SJCRH30 (cell line): ENCODE measurements at places on chromosomes 7 and 10. TPM values are rescaled to one million over a fixed set of nuclear protein-coding genes. Genes with fewer than 3 reads are reported as not detected.

GRCh38 chr7:155973451-155973997 is 161.3 kb upstream of the SHH start:
- no peak for DNase-seq

DNA sequence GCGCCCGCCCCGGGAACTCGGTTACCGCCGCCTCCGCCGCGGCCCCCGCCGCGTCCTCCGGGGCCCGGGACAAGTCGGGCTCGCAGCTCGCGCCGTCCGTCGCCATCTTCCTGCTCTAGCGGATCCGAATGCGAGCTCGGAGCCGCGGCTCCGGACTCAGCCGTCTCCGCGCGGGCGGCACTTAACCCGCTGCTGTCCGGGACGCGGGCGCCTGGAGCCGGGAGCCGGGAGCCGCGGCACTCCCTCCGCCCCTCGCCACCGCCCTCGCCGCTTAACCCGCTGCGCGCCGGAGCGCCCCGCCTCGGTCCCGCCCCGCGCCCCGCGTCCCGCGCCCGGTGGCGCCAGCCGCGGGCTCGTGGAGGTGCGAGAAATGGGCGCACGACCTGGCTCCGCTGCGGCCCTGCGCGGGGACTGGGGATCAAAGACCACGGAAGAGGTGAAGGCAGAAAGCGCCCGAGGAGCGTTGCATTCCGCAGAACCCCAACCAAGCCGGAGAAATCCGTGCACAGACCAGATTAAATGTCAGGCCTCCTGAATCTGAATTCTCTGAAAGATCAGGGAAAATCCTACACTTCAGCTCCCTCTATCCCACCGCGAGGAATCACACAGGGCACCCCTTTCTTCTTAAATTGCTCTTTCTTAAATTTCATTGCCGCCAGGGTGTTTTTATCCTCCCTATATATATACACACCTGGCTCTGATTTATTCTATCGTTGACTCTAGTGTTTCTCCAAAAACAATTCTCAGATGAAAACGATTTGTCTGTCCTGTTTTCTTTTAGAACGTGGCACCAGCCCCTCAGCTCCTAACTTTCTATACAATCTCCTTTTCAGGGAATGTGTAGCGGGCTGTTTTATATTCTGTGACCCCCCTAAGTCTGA is at the start of gene CTTNBP2:
Gene CTTNBP2 (minus strand): TSS at position 132 of the 881 bp plus-strand sequence. CDS start 26 bp downstream, at position 106.
- DNase-seq, result peak; percentile 12

GRCh38 chr7:49530481-49530880 is 243.0 kb upstream of the VWC2 start:
- no peak for DNase-seq

GRCh38 chr7:138982204-138982623 is 1.0 kb upstream of the KIAA1549 start:
- no peak for DNase-seq

DNA sequence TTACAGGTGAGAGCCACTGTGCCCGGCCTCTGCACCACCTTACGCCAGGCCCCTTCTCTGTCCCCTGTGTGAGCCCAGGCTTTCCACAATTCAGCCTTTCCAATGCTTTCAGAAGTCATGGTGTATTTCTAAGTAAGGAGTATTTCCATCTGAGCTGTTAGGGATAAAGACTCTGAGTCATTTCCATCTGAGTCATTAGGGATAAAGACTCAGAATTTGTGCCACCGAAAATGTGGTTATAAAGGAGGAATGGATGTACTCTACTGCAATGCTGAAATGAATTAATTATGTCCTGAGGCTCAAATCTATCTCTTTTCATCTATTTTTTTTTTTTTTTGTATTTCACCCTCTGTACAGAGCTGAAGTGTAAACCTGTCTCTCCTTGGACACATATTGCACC is 84.0 kb downstream of the GATA3 start:
- no peak for DNase-seq

DNA sequence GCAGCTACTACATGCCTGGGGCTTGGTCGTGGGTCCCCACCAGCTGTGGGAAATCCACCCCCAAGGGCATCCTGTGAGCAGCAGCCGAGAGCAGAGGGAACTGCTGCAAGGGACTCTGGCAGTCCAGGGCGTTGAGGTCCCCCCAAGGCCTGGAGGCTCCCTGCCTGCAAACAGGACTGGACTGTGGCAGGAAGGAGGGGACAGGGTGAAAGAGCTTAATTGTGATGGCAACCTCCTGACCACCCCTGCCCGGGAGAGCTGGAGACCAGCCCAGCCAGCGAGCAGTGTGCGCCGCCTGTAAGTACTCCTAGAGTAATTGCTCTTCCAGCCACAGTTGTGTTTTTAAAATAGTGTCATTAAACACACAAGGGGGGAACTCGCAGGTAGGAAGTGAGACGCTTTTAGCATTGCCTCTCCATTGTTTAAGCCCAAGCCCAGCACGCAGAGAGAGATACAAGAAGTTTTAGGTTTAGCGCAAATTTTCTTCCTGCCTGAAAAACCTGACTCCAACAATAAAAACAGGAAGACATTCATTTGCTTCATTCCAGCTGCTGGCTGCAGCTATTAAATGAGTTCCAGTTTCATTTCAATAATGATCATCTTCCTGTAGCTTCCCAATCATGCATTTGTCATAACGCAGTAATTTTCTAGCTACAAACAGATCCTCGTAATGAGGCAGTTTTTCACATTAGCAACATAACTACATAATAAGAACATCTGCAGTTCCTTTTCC is 111.1 kb downstream of the EBF3 start:
- no peak for DNase-seq

GRCh38 chr7:112699725-112700513 is 90.3 kb downstream of the TMEM168 start:
- no peak for DNase-seq

- DNase-seq, result no peak
Observed at GRCh38 chr7:129680400-129680799, 68.9 kb downstream of the NRF1 start.

Gene ZNF503
- 1.8 and 1.9 TPM in 2 replicates for total RNA-seq

Gene FGL2
- total RNA-seq, result 1.3 and 1.5 TPM in 2 replicates
